ENCODE measurements at places on chromosomes 4 and X.

DNA sequence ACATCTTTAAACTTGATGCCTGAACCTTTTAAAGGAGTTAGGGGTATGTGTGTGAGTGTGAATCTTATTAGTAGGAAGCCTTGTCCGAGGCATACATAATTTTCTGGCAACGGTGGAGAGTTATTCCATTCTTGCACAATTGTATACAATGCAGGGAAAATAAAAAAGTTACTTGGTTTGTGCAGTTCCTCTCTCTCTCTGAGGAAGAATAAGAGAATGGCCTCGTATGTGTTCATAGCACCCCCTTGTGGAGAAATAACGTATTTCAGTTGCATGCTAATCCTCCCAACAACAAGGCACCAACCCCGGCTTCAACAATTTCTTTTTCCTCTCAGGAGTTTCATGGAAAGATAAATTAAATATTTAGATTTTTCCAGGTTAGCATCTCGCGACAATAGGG is 33.7 kb upstream of the FGF13 start:
- DNase-seq = peak; percentile 29

DNA sequence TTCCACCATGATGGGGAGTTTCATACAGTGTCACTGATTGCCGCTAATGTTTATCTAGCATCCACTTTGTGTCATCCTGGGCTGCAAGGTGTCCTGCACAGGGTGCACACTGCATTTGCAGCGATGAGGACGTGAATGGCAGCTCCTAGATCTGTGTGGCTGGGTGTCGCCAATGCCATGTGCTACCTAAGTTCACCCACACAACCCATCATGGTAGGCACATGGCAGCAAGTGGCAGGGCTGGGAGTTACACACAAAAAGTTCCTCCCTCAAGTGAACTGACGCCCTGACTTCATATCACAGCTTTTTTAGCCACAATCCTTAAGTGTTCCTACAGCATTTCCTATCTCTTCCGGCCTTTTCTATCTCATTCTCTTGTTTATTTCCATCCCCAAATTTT is 45.9 kb upstream of the SPRY1 start:
- no peak for DNase-seq

DNA sequence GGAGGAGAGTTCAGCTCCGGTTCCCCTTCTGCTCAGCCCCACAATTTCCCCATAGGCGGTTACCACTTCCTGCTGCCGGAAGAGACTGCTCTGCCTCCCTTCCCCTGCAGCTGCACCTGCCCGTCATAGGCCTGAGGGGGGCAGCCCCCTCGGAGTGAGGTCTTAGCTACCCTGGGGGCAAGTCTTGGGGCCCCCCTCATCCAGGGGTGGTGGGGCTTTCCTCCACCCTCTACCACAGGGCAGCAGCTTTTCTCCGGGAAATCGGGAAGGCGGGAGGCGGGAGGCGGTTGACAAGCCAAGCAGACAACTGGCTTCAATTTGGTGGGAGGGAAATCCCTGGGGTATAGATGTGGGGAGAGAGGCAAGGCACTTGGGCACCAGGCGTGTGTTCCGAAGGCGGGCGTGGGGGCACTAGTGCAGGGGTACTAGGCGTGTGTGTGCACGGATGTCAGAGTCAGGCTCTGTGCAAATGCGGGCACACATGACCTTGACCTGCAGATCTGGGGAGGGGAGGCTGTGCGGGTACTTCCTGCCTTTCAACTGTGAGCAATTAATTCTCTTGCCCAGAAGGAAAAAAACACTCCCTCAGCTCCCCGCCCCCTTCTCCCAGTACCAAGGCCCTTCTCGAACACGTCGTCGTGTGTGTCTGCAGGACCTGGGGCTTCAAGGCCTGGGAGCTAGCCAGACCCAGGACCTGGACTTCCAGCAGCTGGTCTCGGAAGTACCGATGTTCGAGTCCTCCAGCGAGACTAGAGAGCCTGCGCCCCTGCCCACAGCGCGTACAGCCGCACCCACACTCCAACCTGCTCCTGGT is 1.0 kb upstream of the ARHGAP4 start:
- no peak for DNase-seq

DNA sequence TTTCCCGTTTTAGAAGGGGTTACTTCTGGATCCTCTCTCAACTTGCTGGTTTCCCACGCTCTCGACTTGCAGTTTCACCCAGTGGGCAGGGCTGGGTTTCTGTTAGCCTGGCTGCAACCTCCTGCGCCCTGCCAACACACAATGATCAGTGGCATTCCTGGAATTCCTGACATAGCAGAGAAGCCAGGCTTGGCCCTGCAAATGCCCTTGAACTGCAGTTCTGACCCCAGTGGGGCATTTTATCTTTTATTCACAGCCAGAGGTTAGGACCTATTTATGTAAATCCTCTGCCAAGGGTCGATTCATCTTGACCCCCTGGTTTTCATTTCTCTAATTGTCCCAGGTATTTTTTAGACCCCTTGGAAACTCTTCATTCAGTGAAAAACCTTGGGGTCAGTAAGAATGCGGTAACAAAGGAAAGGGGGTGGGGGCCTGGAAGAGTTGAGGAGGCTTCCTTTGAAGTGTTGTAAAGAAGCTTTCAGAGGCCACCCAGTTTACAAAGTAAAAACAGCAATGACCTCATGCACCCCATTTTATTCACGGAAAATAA is 217.6 kb downstream of the ZNF674 start:
- DNase-seq = peak; percentile 72

DNA sequence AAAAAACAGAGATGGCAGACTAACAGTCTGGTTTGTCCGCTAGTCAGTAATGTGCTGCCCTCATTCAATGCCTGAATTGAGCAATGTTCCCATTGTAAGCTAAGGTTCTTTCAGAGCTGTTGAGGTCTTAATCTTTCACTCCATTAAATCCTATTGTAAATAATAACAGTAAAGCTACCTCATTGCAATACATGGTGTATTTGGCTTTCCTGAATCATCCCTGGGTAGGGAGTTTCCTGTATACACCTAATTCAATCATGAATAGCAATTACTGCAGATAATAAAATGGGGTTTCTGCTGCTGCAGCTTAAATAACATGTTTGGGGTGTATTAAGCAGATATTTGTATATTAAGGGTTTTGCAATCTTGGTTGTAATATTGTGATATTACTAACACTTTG is 1100.2 kb upstream of the INTU start:
- no peak for DNase-seq

DNA sequence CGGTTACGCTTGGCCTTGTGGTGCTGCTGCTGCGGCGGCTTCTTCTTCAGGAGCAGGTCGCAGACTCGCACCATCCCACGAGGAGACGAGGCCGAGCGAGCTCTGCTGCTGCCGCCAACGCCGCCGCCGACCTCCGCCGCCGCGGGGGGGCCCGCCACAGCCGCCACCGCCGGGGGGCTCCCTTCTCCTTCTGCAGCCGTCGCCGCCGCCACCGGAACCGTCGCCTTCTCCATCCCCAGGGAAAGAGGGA is 237 bp downstream of the ANKRD17 start:
- no peak for DNase-seq

All from iPS-NIHi11 (cell line).